Suprapubic skin (tissue), 4 donors: ENCODE measurements at places on chromosomes 1 and 21.

DNA sequence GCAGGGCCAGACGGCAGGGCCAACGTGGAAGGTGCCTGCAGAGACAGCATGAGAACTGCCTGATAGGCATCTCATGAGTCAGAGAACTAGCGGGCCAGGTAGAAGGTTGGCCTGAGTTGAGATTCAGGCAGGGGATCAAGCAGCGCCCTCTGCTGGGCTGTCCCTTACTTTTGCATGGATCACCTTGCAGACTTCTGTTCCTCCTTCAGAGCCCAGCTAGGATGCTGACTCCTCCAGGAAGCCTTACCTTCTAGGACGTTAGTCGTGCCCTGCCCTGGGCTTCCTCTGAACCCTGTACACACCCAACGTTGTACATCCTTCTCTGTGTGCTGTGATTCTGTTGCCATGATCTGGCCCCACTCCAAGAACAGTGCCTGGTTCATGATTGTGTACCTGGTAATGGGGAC is 231.3 kb upstream of the VAMP3 start:
- DNase-seq = no peak

DNA sequence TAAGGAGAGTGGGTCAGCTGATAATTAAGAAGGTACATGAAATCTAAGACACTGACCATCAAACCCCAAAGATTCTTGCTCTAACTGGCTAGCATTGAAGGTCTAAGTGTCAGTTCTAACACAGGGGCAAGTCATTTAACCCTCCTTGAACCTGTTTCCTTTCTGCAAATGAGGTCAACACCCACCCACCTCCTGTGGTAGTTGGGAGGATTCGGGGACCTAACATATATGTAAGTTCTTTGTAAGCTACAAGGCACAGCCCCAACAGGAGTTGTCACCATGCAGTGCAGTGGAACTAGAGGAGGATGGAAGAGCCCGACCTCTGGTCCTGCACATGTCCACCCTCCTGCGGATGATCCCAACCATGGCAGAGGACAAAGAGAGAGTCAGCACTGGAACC is 2.4 kb downstream of the NUDT17 start:
- DNase-seq = no peak

DNA sequence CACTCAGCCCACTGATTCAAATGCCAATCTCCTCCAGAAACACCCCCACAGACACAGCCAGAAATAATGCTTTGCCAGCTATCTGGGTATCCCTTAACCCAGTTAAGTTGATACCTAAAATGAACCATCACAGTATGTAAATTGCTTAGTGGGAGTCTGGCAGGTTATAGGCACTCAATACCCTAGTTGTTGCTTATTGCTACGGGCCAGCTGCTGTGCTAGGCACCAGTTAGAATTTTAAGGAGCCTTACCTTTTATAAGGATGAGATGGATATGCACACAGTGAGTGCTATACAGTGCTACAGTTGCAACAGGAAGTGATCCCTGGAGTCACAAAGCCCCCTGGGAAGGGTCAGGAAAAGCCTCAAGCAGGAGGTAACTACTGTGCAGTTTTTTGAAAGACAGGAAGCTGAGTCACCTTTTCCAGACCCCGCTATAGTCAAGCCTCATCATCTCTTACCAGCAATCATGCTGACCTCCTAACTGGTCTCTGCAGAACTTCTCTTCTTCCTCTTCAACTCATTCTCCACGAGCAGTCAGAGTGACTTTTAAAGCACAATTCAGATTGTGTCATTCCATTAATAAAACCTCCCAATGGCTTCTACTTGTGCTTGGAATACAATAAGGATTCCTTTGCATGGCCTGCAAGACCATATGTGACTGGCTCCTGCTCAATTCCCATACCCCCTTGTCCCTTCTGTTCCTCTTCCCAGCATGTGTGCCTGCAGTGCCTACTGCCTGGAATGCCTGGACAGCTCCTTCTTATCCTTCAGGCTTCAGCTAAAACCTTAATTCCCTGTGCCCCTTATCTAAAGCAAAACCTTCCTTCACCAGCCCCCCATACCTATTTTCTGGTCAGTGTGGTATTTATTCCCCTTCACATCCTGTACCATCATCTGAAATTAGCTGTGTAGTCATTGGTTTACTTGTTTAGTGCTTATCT is 10.4 kb upstream of the TLR5 start:
- DNase-seq = no peak

DNA sequence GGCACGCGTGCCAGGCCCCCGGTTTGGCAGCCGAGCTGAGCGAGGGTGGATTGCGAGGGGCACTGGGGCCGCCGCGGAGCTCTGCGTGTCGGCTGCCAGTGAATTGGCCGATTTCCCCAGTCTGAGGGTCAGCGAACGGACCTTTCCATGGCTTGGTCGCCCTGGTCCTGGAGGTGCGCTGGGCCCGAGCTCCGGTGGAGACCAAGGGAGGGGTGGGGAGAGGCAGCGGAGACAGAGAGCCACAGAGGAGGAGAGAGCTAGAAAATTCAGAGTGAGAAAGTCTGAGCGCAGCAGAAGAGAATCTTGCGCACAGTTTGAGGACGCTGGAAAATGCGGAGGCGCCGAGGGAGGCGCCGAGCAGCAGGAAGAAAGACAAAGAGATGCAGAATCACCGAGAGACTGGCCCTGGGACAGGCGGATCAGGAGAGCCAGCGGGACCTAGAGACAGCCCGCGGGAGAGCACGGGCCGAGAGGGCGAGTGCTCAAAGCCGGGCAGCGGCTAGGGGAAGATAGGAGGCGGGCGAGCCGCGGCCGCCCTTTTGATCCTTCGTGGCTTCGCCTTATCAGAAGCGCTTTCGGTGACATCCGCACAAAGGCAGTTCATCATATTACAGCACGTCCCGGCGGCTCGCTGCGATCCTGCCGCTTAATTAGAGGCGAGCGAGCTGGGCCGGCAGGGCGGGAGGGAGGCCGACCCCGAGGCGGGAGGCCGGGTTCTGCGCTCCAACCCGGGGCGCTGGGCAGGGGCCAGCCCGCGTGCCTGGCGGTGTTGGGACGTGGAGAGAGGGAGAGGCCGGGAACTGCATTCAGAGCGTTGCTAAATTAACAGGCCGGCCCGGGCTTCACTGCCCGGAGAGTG is 12.7 kb downstream of the PAX7 start:
- DNase-seq = no peak

- no peak for DNase-seq
These were observed 5.8 kb upstream of the KCNJ15 start for GRCh38 chr21:38250991-38251418.

GRCh38 chr1:34828611-34829010 is 30.9 kb downstream of the SMIM12 start:
- peak; percentile 35 for DNase-seq

DNA sequence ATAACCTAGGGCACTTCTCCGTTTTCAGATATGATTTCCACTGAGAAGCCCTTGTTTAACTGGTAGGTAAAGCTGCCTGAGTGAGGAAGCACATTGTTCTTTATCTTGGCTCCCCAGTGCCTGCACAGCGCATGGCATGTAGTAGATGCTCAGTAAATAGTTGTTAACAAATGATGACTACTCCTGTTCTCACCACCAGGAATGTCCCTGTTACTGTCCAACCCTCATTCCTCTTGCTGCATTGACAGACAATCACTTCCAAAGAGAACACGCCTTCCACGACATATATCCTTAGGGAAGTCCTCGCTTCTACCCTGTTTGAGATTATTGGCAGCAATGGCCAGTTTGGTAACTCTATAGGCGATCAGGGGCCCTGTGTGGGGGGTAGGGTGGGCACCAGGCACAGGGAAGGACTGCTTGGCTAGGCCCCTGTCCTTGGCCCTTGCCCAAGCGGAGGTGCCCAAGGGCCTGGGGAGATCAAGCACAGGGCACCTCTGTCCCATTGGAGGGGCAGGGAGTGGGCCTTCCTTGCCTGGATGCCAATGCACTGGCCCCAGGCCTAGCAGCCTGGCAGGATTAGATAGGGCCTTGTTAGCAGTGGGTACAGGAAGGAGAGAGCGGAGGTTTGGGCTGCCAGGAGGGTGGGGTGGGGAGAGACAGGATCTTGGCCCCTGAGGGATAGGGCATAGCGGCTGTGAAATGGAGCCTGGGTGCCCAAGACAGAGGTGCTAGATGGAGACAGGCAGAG is 10.2 kb downstream of the NES start:
- DNase-seq = no peak

DNA sequence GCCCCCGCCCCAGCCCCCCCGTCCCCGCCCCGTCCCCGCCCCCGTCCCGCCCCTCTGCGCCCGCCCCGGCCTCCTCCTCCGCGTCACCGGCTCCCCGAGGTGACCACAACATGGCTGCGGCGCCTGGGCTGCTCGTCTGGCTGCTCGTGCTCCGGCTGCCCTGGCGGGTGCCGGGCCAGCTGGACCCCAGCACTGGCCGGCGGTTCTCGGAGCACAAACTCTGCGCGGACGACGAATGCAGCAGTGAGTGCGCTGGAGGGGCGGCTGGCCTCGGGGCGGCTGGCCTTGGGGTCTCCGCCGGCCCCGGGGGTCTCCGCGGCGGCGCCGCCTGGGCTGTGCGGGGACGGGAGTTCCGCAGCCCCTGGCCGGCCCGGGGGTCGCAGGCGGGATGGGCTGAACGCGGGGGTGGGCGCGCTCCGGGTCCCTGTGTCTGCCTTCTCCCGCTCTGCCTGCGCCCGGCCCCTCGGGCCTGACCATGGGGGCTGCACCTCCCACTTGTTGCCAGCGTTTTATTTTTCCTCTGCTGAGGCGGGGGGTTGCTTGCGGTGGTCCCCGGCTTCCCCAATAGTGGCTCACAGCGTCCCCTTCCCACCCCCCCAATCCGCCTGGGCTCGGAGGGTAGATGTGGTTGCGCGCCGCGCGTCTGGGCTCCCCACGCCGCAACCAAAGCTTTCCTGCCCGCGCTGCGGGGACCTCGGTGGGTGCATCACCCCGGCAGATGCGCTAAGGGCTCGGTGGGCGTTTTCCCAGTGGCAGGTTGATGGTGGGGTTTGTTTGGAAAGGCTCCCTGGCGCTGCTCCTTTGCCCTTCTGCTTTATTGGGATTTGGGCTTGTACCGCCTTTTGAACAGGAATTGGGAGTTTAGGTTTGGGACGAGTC is at the start of gene MIA3:
Gene MIA3 (plus strand): TSS at position 97 of the 879 bp plus-strand sequence. CDS start 14 bp downstream, at position 111.
- peak; percentile 93 for DNase-seq

DNA sequence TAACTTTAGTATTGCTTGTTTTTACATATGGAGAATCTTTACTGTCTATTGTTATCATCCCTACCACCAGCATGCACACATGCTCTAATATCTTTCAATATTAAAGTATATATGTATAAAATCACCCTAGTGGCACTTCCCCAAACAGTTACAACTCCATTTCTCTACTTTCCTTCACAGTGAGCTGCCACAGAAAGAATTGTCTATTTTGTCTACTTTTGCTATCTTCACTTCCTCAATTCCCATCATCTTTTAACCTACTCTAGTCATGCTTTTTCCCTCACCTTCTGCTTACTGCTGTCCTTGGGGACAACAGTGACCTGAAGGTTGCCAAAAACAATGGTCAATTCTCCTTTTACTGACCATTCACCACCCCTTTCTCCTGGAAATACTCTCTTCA is 59.2 kb downstream of the VCAM1 start:
- no peak for DNase-seq

DNA sequence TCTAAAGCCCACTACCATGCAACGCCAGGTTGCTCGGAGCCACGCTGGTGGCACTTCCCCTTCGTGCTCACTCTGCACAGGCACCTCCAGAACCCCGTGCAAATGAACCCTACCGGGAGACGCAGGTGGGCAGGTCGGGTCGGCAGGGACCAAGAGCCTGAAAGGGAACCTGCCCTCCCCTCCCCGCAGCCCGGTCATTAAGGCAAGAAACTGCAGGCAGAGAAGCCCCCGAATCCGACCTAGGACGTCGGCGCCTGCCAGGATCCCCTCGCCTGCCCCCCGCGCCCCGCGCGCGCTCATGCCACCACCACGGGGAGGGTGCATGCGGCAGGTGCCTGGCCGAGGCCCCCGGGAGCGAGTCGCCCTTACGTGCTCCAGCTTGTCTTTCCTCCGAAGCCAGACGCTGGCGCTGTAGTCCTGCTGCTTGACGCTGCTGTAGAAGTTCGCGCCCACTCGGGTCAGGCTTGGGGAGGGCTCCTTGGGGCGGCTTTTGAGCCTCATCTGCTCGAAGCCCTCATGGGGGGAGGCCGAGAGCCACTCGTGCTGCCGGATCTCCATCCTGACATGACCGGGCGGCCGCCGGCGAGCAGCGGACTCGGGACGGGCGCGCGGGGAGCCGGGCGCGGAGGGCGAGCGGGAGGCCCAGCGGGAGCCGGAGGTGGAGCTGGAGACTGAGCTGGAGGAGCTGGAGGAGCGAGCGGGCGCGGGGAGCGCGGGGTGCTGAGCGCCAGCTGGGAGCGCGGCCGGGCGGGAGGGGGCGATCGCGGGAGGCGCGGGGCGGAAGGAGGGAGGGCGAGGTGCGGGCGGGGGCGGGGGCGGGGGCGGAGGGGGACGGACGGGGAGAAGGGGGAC is 552 bp downstream of the PLD5 start:
- peak; percentile 81 for DNase-seq

- DNase-seq = no peak
These were observed 19.5 kb upstream of the ZFYVE9 start for GRCh38 chr1:52122384-52122783.

GRCh38 chr1:183633676-183634343 is 1.8 kb downstream of the ARPC5 start:
- DNase-seq = no peak

DNA sequence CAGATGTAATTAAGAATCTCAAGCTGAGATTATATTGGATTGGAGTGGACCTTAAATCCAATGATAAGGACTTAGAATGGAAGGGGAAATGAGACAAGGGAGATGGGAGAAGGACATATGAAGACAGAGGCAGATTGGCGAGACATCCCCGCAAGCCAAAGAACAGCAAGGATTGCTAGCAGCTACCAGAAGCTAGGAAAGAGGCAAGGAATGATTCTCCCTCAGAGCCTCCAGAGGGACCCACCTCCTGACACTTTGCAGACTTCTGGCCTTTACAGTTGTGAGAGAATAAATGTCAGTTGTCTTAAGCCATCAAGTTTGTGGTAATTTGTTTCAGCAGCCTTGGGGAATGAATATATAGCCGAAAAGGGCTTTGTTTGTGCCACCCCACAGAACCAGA is 20.7 kb downstream of the METTL13 start:
- no peak for DNase-seq

DNA sequence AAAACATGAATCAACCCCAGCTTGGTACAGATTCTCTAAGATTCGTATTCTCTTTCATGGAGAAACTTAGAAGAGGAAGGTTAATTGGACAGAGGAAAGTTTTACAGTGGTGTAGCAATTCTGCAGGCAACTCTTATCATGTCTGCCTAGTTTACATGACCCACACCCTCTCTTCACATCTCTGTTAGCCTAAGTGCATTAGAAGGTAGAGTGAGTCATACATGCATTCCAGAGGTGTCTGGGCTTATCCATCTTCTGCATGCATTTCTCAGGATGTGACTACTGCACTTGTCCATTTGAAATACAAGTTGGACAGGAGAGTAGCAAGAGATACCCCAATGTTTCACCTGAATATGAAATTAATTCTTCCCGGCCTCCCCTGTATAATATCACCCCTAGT is 578.4 kb upstream of the NCAM2 start:
- no peak for DNase-seq

- DNase-seq = no peak
These were observed 7.8 kb upstream of the FCMR start for GRCh38 chr1:206929524-206929923.

DNA sequence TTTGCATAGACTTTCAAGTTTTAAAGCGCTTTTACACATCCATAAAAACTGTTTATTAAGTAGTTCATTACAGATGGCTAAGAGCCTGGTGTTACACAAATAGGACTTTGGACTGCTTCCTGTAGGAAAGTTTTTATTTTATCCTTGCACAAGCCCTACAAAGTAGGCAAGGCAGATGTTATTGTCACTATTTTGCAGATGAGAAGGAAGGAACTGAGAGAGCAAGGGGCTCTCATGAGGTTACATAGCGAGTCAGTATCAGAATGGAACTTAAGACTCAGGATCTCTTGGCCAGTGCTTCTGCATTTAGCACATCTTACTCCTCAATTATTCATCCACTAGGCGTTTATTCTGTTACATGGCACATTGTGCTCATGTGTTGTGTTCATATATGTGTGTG is 2.6 kb upstream of the MAPKAPK2 start:
- DNase-seq = no peak
